ENCODE measurements at places on chromosomes 12 and 14. TPM values are rescaled to one million over a fixed set of nuclear protein-coding genes. Genes with fewer than 3 reads are reported as not detected.

The EPYC gene
- total RNA-seq: not detected

The HCAR2 gene
- not detected for total RNA-seq

The REM2 gene
- 0.74 TPM for total RNA-seq

The LRRK2 gene
- total RNA-seq: not detected

The LHX5 gene
- total RNA-seq: not detected

The ZNF384 gene
- 52.6 TPM for total RNA-seq

The MANSC1 gene
- 3.5 TPM for total RNA-seq

The NUP107 gene
- 126 TPM for total RNA-seq

The FAM186B gene
- 0.12 TPM for total RNA-seq

The FAM181A gene
- total RNA-seq: not detected

The TEX22 gene
- 2.6 TPM for total RNA-seq

The C12orf56 gene
- not detected for total RNA-seq

The ADAMTS20 gene
- total RNA-seq: not detected

The CD27 gene
- 56.7 TPM for total RNA-seq

The ABCC9 gene
- not detected for total RNA-seq

The DAD1 gene
- total RNA-seq: 219 TPM

The GUCY2C gene
- not detected for total RNA-seq

The AKAP3 gene
- 2.1 TPM for total RNA-seq

The BCL2L14 gene
- total RNA-seq: 19.4 TPM

The GPRC5A gene
- 0.64 TPM for total RNA-seq

Data from activated naive CD4-positive, alpha-beta T cell treated with anti-CD3 and anti-CD28 coated beads for 36 hours (primary cell).